ENCODE measurements at places on chromosomes 5 and 9.
A peak's percentile ranks its signal among the peaks of the same experiment; 100 is the strongest.

DNA sequence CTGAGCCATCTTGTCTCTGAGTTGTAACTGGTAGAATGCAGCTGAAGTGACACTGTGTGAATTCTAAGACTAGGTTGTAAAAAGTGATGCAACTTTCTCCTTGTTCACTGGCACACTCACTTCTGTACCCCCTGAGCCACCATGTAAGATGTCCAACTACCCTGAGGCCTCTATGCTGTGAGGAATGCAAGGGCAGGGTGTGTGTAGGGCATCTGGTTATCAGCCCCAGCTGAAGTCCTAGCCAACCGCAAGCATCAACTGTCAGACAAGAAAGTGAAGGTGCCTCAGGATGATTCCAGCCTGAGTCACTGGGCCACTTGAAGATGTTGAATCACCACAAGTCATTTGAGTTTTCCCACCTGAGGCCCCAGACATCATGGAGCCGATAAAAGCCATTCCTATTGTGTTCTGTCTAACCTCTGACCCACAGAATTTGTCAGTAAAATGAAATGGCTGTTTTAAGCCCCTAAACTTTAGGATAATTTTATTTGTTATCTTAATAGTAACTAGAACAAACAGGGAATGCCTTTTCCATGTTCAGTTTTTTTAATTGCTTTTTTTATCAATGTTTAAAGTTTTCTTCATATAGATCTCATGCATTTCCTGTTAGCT is 18.7 kb upstream of the RHOBTB3 start:
- DNase-seq: peak; percentile 19

DNA sequence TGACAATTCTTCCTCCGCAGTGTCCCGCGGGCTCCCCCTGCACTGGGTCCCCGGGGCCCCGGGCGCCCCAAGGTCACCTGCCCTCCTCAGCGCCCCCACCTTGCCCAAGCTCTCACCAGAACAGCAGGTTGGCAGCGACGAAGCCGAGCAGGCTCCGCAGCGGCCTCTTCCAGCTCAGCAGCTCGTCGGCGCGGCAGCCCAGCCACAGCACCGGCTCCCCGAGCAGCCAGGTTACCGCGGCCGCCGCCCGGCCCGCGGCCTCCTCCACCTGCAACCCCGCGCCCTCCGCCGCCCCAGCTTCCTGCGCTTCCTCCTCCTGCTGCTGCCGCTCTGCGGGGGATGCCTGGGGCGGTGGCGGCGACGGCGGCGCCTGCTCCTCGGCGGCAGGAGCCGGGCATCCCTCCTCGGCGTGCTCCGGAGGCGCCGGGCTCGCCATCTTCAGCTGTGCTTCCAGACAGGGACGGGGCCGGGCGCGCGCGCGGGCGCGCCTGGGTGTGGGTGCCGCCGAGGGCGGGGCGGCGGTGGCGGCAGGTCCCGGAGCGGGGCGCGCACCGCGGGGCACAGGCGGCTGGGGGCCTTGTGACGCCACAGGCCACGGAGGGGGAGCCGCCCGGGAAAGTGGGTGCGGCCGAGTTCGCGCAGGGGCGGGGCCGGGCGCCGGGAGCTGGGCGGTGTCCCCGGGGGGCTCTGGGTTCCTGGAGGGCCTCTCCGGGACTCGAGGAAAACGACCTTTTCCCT is at the start of gene RETREG1:
Gene RETREG1 (minus strand): TSS at position 462 of the 738 bp plus-strand sequence. CDS start 26 bp downstream, at position 436.
- peak; percentile 83 for DNase-seq

DNA sequence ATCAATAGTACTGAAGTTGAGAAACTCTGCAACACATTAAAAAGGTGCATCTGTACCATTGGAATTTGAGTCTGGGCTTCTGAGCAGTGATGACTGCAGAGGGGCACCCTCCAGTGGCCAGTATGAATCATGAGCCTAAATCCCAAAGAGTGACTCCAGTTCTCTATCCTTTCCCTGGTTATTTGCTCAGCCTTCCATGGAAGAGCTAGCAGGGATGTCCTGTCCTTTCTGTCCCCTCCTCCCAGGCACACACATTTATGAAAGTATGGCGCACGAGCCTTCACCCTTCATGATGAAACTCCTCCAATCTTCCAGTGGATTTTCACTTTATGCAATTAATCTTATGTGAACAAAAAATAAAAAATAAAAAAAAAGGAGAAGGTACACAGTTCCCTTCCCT is 81.0 kb downstream of the ESM1 start:
- DNase-seq: no peak

DNA sequence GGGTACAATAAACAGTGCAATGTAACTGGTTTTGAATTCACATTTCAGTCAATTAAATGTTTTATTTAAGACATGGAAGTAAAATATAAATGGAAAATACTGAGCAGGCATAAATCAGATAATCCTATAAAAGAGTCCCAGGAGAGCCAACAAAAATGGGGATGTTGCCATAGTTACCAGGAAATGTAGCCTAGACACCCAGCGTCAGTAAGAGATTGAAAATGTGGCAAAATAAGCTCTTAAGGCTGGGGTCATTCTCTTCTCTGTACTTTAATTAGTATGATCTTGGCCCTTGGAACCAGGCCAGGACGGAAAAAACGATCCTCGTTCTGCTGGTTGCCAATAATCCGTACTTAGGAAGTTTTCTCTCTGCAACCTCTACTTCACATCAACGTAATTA is 18.9 kb upstream of the RASEF start:
- DNase-seq: no peak

- no peak for DNase-seq
Measured at GRCh38 chr9:123486431-123486830, 130.4 kb downstream of the CRB2 start.

DNA sequence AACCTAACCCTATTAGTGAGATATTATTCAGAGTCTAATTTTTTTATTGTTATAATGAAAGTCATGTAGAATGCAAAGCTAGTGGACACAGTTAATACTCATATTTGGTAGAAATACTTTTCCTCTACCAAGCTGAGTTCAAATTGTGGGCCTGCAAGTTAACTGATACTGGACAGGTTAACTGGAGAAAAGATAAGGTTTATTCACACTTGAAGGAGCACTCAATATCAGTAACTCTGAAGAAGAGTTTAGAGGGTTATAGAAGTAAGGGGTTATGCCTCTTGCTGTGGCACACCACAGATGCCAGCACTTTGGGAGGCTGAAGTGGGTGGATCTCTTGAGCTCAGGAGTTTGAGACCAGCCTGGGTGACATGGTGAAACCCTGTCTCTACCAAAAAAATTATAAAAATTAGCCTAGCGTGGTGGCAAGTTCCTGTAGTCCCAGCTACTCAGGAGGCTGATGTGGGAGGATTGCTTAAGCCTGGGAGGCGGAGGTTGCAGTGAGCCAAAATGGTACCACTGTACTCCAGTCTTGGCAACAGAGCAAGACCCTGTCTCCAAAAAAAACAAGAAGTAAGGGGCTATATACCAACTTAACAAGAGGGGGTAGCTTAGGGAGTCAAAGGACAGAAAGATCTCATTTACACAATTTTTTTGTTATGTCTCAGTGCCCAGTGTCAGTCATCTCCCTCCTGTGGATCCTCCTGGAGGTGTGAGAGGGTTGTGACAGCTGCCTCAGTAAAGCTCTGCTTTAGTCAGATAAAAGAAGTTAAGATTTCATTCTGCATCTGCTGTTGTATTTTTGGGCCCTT is 121.2 kb upstream of the GRHPR start:
- no peak for DNase-seq

- no peak for DNase-seq
Measured at GRCh38 chr5:109744261-109744660, 54.5 kb downstream of the MAN2A1 start.

GRCh38 chr5:163889369-163889768 is 383.9 kb downstream of the MAT2B start:
- no peak for DNase-seq

GRCh38 chr9:77838986-77839385 is 190.9 kb upstream of the GNA14 start:
- no peak for DNase-seq
